ENCODE measurements at places on chromosomes 6 and 20.

DNA sequence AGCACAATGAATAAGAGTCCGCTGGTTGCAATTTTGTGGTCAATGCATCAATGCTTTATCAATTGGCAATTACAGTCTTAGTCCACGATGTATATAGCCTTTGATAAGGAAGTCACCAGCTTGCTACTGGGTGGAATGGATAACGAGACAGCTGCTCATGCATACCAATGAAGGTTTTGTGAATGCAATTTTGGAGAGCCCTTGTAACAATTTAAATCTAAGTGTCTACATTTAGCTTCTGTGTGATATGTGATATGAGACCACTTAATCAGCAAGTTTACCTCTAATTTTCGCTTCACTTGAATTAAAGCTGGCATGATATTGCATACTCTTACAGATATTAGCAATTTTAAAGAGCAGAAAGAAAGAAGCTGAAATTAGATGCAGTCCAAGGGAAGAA lies 543.9 kb downstream of the RNF144B start:
- DNase-seq: no peak

- no peak for DNase-seq
Measured at GRCh38 chr6:41191569-41191968, 9.4 kb downstream of the TREML2 start.

DNA sequence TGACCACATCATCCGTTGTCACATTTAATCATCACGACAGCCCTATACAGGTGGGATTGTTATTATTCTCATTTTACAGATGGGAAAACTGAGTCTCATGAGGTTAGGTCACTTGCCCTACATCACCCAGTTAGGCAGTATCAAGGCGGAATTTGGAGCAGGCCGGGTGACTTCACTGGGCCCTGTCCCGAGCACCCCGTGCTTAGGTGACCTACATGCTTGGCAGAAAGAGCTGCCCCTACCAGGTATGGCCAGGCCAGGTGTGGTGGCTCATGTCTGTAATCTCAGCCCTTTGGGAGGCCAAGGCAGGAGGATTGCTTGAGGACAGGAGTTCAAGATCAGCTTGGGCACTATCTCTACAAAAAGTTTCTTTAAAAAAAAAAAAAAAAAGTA lies 44.0 kb downstream of the RIN2 start:
- no peak for DNase-seq

- DNase-seq: no peak
Measured at GRCh38 chr6:143400258-143401067, 50.0 kb downstream of the ADAT2 start.

DNA sequence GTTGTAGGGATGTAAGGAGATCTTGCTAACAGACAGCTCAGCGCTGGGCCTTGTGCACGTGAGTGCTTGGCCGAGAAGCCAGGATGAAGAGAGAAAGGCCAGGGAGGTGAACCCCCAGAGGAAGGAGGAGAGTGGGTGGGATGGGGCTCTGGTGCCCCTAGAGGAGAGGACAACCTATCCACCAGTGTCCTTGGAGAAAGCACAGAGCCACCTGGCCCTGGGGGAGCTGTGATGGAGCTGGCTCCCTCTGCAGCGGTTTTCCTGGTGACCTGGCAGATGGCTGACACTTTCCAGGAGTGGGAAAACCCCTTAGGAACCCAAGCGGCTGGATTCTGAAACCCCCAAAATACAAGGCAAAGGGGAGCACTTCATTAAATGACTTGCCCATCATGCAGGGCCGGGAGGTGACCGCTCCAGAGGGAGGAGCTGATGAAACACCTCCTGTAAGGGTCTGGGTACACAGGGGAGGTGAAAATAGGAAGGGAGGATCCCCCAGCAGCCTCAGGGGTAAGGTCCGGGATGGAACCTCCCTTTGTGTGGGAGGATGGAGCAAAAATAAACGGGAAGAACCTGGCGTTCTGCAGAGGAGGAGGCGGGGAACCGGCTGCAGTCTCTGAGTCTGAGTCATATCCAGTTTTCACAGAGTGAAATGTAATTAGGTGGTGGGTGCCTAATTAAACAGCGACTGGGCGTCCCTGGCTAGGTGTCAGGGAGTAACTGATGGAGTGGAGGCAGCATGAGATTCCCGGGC lies 80.4 kb downstream of the SULF2 start:
- DNase-seq: no peak

- DNase-seq: no peak
Measured at GRCh38 chr20:36344517-36345132, 38.5 kb downstream of the DLGAP4 start.

DNA sequence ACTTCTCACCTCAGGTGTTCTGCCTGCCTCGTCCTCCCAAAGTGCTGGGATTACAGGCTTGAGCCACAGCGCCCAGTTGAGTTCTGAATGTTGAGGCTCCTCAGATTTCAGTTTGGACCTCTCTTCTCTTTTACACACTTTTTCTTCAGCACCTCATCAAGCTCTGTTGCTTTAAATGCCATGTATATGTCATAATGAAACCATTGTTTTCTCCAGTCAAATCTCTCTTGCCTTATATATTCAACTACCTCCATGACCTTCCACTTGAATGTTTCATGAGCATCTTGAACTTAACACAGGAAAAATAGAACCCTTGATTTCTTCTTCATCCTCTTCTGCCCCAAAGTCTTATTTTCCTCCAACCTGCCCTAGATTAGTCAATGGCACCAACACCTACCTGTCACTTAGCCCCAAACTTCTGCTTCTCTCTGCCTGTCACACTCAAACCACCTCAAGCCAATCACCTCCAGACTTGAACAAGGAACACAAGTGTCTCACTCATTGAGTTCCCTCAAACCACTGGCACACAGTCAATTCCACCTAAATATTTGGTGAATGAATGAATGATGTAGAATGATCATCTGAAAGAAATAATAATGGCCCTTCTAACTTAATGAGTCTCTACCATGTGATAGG lies 161.0 kb upstream of the SGK1 start:
- DNase-seq: no peak

GRCh38 chr6:7134999-7135745 lies 27.4 kb downstream of the RREB1 start:
- no peak for DNase-seq

DNA sequence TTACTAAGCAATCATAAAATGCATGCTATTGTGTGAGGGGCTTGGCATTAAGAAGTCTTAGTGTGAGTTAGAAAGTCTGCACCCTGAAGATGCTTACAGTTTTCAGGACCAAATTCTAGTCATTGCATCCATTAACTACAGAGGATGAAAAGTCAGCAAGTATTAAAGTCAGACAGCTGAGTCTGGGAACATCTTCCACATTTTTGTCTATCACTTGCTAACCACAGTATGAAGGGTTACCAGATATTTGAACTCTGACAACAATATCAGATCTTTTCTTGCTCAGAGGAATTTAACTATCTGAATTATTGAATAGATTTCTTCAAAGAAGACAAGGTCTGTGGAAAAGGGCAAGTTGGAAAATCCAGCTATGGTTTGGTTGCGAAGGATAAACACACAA lies 264.4 kb downstream of the BTBD9 start:
- no peak for DNase-seq

DNA sequence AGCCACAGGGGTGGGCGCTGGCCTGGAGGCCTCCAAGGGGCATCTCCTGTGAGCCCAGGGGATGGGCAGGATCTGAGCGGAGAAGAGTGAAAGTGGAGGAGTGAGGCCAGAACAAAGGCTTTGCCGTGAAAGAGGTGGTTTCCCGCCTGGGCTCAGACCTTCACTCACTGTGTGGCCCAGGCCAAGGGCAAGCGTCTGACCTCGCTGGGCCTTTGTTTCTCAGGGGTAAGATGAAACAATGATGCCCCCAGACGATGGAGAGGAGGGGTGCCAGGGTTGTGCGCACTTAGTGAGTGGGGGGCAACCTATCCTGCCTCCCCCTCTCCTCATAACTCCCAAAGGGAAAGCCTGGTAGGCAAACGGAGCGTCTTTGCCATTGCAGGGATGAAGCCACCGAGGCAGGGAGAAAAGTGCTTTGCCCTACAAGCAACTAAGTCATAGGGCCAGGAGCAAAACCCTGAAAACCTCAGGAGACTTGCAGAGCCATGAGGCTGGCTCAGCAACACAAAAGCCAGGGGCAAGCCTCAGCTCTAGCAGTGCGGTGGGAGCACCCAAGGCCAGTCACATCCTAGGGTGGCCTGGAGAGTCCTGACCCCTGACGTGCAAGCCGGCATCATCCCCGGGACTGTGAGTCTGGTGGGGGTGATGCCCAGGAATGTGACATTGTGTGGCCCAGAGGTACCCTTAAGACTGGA lies 897 bp upstream of the STMN3 start:
- no peak for DNase-seq

GRCh38 chr6:53691252-53691651 lies 25.7 kb upstream of the KLHL31 start:
- DNase-seq: no peak

DNA sequence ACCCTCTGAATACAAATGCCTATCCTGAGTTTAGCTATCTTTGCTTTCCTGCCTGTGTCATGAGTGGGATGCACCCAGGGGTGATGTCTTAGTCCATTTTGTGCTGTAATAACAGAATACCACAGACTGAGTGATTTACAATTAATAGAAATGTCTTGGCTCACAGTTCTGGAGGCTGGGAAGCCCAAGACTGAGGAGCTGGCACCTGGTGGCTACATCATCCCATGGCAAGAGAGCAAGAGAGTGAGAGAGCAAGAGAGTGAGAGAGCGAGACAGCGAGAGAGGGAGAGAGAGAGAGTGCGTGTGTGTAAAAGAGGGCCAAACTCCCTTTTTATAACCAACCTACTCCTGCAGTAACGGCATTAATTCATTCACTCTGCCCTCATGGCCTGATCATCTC lies 76.8 kb downstream of the PRDM1 start:
- no peak for DNase-seq

DNA sequence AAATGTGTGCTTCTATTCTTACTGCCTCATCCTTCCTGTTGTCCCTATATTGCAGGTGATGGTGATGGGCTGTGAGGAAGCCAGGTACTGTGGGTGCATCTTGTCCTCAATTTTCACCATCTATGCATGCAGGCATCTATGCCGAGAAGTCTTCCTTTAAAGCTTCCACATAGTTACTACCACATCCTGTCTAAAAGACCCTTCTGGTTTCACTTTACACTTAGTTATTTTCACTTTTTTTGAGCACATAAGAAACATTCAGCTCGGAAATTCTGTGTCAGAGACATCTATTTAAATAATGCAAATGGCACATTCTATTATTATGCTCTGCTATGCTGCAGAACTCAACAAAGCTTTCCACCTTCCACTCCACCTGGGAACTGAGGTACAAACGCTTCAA lies 28.2 kb upstream of the FABP7 start:
- DNase-seq: no peak

DNA sequence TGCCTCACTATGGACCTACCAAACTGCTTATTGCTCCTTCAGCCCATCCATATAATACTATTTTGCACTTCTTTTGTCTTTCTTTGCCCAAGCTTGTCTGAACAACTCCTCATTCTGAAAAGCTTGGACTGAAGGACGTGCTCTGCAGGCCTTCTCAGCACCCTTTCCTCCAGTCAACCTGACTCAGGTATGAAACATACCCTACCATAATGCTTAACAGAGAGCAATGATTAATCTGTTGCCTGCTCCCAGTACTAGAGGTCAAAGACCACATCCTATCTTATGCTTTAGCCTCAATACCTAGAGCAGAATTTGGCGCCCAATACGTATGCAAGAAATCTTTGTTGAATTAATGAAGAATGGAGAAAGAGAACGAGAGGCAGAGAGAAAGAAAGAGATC lies 55.2 kb downstream of the ATXN1 start:
- no peak for DNase-seq

Measured in T-helper 2 cell treated with Interferon-gamma antibody and Interleukin-4, amounts not matched to agents 5 μg/mL and 100 μg/mL, for 36 hours (primary cell).